ENCODE measurements at places on chromosomes 2 and 18. TPM values are rescaled to one million over a fixed set of nuclear protein-coding genes. Genes with fewer than 3 reads are reported as not detected.

Gene FAM98A
- 128 TPM for total RNA-seq

Gene PPIG
- total RNA-seq = 32.7 TPM

- H3K27me3 ChIP-seq = no peaks in the 10 kb centered on the region
- no peak overlapping the region for H3K4me3 ChIP-seq
- no peak overlapping the region for H3K27ac ChIP-seq
- DNase-seq = no peak
- peaks cover 95% of the 10 kb centered on the region for H3K36me3 ChIP-seq
- H3K4me1 ChIP-seq = peaks cover 8% of the 10 kb centered on the region
These were observed 134.0 kb downstream of the CTIF start for GRCh38 chr18:48672671-48673340.

Gene MAP3K19
- not detected for total RNA-seq

DNA sequence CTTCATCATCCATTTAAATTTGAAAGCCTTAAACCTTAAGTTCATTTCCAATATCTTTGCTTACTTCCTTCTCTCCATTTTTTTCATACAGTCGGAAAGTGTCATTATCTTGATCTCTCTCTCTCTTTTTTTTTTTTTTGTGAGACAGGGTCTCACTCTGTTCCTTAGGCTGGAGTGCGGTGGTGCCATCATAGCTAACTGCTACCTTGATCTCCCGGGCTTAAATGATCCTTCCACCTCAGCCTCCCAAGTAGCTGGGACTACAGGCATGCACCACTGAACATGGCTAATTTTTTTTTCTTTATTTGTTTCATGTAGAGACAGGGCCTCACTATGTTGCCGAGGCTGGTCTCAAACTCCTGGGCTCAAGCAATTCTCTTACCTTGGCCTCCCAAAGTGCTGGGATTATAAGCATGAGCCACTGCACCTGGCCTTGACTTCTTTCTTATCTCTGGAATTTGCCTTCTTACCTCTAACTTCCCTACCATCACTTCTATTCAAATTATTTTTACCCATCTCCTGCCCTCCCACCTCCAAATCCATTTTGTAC is 222.2 kb downstream of the MYCN start:
- peak; percentile 20 for DNase-seq
- no peaks in the 10 kb centered on the region for H3K27me3 ChIP-seq
- H3K27ac ChIP-seq = no peak overlapping the region
- no peaks in the 10 kb centered on the region for H3K4me1 ChIP-seq

- H3K27ac ChIP-seq = no peak overlapping the region
- no peak for DNase-seq
- H3K36me3 ChIP-seq = no peaks in the 10 kb centered on the region
- no peak overlapping the region for H3K4me3 ChIP-seq
These were observed 8.1 kb upstream of the SOS1 start for GRCh38 chr2:39128919-39129391.

Gene HRH4
- not detected for total RNA-seq

GRCh38 chr2:12555012-12555645 is 161.6 kb upstream of the TRIB2 start:
- no peaks in the 10 kb centered on the region for H3K36me3 ChIP-seq
- peaks cover 42% of the 10 kb centered on the region for H3K4me1 ChIP-seq
- H3K4me3 ChIP-seq = no peak overlapping the region
- DNase-seq = peak; percentile 48

DNA sequence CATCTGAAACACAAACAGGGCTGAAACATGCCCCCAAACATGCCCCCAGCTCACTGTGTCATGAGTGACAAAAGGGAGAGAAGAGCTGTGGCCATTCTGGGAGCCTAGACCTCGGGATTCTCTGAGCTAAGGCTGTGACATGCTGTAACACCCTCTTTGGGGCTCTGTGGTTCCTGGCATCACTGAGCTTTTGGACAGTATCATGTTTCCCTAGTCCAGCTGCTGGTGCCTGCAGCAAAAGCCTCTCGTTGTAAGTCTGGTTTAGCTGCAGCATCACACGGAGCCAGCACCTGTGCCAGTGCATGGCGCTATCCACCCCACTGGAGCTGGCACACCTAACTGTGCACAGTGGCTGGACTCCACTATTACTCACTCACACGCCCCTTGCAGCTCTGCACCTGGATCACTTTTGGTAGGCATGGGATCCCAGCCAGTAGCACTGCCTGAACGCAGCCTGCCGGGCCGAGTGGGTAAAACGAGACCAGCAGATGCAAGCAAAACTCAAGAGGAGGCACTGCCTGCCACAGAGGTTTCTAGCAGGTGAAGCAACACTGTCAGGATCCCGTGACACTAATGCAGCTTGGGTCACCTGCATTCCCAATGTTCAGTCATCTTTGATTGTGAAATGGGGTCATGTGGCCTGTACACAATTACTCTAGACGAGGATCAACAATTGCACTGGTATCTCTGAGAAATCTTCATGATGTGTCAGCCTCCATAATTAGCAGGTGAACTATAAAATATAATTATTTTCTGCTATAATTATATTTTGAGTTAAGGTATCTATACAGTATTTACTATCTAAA is 547.2 kb downstream of the ZNF804A start:
- DNase-seq = no peak
- H3K36me3 ChIP-seq = no peaks in the 10 kb centered on the region
- no peak overlapping the region for H3K27ac ChIP-seq
- H3K27me3 ChIP-seq = no peaks in the 10 kb centered on the region
- H3K4me1 ChIP-seq = no peaks in the 10 kb centered on the region

GRCh38 chr2:74457549-74458131 is 598 bp upstream of the WBP1 start:
- H3K4me1 ChIP-seq = peaks cover 16% of the 10 kb centered on the region

- no peaks in the 10 kb centered on the region for H3K36me3 ChIP-seq
- no peak overlapping the region for H3K4me3 ChIP-seq
- H3K4me1 ChIP-seq = no peaks in the 10 kb centered on the region
- no peak for DNase-seq
These were observed 81.5 kb upstream of the FZD7 start for GRCh38 chr2:201952187-201952586.

- no peaks in the 10 kb centered on the region for H3K27me3 ChIP-seq
- no peak for DNase-seq
- H3K4me1 ChIP-seq = no peaks in the 10 kb centered on the region
- H3K36me3 ChIP-seq = no peaks in the 10 kb centered on the region
These were observed 312.6 kb upstream of the VRK2 start for GRCh38 chr2:57733956-57734355.

DNA sequence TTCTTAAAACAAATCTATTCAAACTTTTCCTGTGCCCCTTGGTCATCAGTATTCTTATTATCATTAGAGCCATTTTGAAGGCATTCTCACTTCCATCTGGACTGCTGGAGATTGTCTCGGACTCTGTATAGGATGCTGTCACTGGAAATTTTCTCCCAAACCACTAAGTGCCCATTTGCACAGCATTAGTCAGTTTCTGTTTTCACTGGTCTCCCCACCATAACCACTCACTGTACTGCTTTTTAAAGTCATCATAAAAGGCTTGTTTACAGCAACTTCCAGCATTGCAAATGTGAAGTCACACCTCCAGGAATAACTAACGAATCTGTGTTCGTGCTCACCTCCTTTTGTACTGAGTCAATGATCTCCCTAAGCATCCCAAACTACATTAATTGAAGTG is 150.9 kb upstream of the SERTAD2 start:
- H3K4me3 ChIP-seq = no peak overlapping the region
- peaks cover 14% of the 10 kb centered on the region for H3K4me1 ChIP-seq
- no peak overlapping the region for H3K27ac ChIP-seq
- H3K36me3 ChIP-seq = no peaks in the 10 kb centered on the region

DNA sequence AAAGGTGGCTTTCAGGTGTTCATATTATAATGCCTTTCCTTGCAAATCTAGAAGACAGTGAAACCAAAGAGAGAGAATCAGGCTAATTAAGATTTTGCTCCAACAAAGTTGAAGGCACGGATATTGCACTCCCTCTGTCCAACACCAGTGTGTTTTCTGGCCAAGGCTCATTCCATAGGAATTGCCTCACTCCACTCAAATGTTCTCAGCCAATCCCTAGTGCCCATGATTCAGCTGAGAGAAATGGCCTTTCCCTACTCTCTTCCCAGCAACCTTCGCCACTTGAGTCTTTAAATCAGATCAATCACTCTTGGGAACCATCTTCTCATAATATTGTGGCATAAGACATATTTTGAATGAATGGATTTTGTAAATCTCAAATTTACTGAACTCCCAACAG is 768.2 kb upstream of the ACVR2A start:
- H3K36me3 ChIP-seq = no peaks in the 10 kb centered on the region
- DNase-seq = no peak
- no peak overlapping the region for H3K27ac ChIP-seq
- H3K27me3 ChIP-seq = no peaks in the 10 kb centered on the region
- no peak overlapping the region for H3K4me3 ChIP-seq

Gene LYG2
- not detected for total RNA-seq

- no peak overlapping the region for H3K27ac ChIP-seq
- no peaks in the 10 kb centered on the region for H3K4me1 ChIP-seq
- DNase-seq = no peak
- no peak overlapping the region for H3K4me3 ChIP-seq
These were observed 85.1 kb downstream of the CTAGE1 start for GRCh38 chr18:22332590-22332989.

Gene MDH1B
- 0.42 TPM for total RNA-seq

Gene KLF7
- 13.1 TPM for total RNA-seq

Gene TGOLN2
- total RNA-seq = 120 TPM

Gene ALPI
- total RNA-seq = not detected

- H3K4me3 ChIP-seq = no peak overlapping the region
- H3K27ac ChIP-seq = no peak overlapping the region
- H3K27me3 ChIP-seq = no peaks in the 10 kb centered on the region
These were observed 22.2 kb downstream of the FAM110C start for GRCh38 chr2:24107-24506.

DNA sequence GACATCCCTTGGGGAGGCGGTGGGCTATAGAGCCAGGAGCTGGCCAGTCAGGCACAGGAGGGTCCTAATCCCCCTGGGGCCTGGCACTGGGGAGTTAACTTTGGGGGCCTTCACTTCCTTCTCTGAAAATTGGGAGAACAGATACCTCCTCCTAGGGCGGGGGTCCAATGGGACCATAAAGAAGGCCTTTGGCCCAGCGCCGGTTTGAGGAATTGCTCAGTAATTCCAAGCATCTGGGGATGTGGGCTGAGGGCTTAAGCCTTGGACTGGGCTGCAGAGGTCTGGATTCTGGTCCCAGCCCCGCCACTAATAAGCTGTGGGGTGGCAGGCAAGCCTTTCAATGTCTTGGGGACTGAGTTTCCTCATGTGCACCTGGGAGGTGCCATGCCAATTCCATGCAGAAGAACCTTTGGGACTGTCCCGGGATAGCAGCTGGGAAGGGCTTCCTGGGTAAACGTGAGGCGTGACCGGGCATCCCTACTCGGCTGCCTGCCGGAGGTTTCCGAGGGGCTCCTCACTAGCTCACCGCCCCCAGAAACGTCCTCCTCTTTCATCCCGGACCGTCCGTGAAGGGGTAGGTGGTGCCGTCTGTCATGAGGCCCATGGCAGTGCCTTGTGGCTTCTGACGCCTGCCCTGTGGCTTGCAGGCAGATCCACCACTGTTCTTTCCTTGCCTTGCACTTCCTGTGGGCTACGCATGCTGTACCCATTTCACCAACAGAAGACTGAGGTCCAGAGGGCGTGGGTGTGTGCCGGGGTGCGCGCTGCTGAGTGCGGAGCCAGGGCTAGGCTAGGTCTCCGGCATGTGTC is 67.4 kb upstream of the HPCAL1 start:
- no peak for DNase-seq
- H3K27me3 ChIP-seq = no peaks in the 10 kb centered on the region
- H3K36me3 ChIP-seq = no peaks in the 10 kb centered on the region
- H3K4me3 ChIP-seq = no peak overlapping the region
- no peak overlapping the region for H3K27ac ChIP-seq

GRCh38 chr2:28652217-28652616 is 99.4 kb upstream of the PPP1CB start:
- H3K4me3 ChIP-seq = no peak overlapping the region
- H3K27me3 ChIP-seq = no peaks in the 10 kb centered on the region
- no peaks in the 10 kb centered on the region for H3K36me3 ChIP-seq
